ENCODE measurements at places on chromosomes 1 and 21.

DNA sequence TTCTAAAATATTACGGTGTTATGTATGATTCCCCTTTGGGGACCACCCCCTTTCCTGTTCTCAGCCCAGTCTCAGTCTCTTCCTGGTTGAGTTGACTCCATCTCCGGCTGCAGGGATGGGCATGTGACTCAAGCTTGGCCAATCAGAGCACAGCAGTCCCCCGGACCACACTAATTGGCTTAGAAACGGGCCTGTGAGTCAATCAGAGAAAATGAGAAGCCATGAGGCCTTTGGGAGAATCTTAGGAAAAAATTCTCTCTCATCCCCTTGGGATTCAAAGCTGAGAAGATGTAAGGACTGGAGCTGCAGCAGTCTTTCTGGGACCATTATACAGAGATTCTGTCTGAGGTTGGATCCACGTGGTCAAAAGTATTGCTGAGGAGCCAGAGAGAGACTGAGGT is 10.7 kb upstream of the FHAD1 start:
- DNase-seq, result peak; percentile 25

- no peak for DNase-seq
Observed at GRCh38 chr21:36851121-36851520, 115.3 kb downstream of the HLCS start.

DNA sequence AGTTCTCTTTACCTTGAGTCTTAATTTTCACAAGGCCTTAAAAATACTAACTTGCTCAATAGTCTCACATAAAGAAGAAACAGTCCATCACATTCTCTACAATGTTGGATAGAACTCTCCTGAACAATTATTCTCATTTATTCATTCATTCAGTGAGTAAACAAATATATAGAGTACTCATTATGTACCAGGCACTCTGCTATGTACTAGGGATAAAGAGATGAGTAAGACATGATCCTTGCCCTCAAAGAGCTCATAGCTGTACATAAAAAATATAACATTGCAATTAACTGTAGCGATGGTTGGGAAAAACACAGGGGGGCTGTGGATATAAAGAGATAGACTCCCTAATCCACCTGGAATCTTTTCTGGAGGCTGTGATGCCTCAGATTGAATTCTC is 586.9 kb upstream of the BEND5 start:
- no peak for DNase-seq

DNA sequence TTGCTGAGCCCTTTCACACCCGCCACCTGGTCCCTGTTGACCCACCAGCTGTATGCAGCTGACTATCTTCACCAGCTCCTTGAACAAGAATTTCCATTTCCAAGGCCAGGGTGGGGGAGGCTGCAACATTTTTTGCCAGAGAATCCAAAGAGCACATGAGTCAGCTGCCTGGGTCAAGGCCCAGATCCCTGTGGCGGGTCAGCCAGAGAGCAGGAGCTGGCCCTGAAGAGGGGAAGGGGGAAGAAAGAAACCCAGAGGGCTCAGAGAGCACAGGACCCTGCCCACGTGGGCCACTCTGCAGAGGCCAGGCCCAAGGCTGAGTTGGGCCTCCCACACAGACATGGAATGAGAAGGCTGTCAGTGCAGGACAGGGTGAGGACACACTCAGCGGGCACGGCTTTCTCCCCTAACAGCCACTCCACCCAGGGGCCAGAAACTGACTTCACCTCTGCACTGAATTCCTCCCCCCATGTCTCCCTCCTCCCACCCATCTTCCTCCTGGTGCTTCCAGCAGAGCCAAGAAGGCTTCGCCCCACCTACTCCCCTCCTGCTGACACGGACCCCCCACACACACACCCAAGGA is 28.9 kb downstream of the S100A6 start:
- peak; percentile 87 for DNase-seq

DNA sequence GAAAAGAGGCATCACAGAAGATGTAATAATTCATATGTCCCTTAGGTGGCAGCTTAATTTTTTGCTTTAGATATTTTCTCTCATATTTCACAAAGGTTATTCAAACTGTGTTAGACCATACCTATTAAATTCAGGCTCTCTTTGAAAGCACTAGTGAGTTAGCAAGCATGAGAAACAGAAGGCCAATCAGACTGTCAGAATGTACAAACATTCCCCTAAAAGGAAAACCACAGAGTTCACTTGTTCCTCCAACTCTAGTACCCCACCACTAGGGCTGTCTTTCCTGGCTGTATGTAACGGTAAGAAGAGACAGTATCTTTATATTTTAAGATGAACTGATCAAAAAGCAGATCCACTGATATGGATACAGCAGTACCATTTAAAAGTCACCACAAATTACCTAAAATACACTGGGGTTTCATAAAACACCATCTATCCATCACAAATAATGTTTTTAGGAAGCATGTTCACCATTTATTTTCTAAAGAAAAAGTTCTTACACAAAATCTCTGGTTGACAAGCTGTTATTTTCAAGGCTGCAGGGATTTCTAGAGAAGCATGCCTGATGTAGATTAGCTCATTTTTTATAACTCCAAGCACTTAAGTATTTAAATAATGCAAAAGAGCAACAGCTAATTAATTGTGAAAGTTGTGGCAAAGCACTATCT is 1.8 kb downstream of the ARPC5 start:
- peak; percentile 93 for DNase-seq

- DNase-seq, result peak; percentile 76
Observed at GRCh38 chr1:58746757-58747156, 37.1 kb downstream of the JUN start.

DNA sequence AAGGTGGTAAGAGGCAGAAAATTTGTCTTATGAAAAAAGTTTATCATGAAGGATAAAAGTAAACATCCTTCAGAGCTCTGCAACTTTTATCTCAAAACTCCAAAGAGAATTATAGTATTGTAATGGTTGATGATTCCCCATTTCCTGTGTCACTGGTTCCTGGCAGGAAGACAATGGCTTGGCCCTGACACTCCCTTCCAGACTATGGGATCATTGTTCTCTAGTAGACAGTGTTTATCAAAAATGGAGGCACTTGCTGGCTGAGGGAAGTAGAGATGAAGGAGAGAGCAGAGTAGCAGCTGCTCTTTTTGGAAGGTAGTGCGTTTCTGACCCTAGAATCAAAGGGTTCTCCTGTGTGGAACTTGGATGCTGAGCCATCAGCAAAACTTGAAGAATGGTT is 145.9 kb upstream of the ATP1B1 start:
- no peak for DNase-seq

DNA sequence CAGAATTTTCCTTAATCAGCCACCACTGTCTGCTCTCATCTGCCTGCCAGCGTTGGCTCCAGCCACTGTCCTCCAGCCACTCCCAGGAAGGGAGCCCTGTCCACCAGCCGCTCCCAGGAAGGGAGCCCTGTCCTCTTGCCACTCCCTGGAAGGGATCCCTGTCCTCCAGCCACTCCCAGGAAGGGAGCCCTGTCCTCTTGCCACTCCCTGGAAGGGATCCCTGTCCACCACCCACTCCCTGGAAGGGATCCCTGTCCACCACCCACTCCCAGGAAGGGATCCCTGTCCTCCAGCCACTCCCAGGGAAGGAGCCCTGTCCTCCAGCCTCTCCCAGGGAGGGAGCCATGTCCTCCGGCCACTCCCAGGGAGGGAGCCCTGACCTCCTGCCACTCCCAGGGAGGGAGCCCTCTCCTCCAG is 726.5 kb downstream of the PTPRU start:
- no peak for DNase-seq
